ENCODE measurements at places on chromosomes 3 and 15.

DNA sequence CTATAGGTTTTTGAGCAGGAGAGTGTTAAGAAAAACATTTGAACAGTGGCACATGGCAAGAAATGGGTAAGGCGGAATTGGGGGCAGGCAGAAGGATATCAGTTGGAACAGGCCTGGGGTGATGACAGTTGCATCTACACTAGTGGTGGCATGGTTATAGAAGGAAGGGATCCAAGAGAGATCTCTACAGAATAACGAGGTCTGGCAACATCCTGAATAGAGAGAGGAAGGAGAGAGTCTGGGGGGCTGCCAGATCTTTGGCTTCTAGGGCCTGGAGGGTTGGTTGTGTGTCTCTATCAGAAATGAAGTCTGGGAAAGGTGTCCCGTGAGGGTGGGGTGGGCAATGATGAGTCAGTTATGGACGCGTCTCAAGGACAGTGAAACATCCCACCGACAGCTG is 26.3 kb downstream of the FSTL1 start:
- DNase-seq = no peak

DNA sequence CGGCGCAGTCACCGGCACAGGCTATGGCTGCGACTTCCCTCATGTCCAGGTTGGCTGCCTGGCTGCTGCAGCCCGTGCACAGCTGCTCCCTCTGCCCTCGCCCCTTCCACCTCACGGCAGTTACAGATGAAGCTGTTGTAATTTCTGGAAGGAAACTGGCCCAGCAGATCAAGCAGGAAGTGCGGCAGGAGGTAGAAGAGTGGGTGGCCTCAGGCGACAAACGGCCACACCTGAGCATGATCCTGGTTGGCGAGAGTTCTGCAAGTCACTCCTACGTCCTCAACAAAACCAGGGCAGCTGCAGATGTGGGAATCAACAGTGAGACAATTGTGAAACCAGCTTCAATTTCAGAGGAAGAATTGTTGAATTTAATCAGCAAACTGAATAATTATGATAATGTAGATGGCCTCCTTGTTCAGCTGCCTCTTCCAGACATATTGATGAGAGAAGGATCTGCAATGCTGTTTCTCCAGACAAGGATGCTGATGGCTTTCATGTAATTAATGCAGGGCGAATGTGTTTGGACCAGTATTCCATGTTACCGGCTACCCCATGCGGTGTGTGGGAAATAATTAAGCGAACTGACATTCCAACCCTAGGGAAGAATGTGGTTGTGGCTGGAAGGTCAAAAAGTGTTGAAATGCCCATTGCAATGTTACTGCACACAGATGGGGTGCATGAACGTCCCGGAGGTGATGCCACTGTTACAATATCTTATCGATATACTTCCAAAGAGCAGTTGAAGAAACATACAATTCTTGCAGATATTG is 13.2 kb upstream of the GNB4 start:
- DNase-seq = no peak

DNA sequence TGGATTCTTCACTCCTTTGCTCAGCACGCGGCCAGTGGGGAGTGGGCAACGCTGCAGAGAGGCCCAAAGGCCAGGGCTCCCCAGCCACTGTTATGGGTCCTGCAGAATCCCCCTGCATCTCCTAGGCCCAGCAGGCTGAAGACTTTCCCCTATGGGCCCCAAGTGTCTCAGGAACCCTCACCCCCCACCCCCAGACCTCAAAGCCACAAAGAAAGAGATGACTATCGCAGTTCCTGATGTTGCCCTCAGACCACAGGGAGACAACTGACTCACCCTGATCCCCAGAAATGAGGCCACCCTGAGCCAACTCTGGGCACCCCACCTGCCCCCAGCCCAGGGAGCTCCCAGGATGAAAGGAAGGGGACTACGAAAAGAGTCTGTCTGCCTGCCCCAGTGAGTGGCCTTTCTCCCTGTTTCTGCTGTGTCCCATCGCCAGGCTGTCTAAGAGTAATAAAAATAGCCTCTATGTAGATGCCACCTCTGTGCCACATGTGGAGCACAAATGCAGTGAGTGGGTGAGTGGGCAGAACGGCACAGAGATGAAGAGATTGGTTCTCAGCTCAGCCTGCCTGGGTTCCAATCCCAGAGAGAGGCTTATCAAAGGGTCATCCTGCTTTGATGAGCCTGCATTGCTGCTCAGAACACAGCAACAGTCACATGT is 283.0 kb downstream of the UACA start:
- no peak for DNase-seq

GRCh38 chr3:79002465-79003372 is 765.1 kb downstream of the ROBO1 start:
- DNase-seq = no peak

DNA sequence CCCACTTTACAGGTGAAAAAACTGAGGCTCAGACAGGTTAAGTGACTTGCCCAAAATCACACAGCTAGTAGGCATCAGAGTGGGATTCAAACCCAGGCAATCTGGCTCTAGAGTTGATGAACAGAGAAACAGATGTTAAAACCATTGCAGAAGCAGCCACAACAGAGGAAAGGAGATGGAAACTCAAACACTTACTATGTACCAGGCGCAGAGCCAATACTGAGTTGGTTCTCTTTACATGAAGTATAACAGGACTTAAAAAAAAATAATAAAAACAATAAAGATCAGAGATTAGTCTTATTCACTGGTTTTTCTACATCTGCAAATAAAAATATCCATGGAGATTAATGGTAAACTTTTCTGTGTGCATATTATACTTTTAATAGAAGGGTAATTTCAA is 84.9 kb upstream of the SPATA12 start:
- DNase-seq = no peak

DNA sequence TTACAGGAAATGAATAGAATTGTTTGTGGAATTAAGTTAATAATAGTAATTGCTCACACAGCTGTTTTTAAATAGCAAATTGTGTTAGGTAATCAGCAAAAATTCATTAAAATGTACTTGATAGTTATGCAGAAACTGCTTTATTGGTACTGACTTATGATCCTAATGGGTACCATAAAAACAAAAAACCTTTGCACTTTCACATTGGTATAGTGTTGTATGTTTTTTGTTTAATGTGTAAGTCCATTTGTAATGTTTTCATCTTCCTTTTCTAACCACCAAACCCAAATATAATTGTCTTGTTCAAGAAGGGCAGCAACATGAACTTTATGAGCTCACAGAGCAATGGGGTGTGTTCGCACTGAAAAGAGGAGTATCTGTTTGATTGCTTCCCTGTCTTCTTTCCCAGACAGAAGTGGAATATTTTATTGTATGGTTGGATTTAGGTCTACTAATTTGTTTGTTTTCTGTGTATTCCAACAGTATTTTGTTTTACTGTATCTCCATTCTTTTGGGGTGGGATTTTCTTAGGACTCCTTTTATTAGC is 135.8 kb downstream of the TCF12 start:
- no peak for DNase-seq
